ENCODE measurements at places on chromosomes 16 and 17.
A peak's percentile ranks its signal among the peaks of the same experiment; 100 is the strongest.

DNA sequence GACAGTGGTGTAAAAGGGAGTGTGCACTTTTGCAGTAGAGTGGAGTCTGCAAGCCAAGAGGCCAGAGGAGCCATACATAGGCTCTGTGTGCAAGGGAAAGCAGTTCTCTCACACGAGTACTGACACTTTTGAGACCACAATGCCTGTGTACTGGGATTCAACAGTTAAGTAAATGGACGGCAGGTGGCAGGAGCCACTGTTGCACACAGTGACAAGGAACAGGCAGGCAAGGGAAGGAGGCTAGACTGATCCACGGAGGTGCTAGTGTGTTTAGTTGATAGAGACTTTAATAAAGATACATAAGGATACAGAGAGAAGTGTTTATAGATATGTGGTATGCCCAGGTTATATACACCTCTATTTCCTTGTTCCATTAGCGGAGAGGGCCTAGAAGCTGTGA, 67.0 kb downstream of the MPRIP start:
- no peak for DNase-seq

DNA sequence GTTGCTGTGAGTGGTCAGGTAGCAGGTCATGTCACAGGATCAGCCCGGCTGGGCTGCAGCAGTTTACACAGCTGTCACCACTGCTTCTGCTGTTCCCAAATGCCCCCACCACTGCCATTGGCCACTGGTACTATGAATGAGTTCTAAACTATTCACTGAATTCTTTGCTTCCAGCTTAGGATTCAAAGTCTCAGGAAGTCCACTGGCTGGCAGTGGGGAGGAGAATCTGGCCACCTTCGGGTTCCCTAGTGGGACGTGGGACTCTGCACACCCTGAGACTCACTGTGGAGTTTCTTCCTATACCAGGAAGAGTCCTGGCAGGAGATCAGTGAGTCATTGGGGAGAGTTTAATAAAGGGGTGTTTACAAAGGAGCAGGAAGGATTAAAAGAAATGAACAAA, 6.9 kb downstream of the MT1X start:
- no peak for DNase-seq

GRCh38 chr16:7689234-7689633, 356.6 kb downstream of the RBFOX1 start:
- DNase-seq: no peak

DNA sequence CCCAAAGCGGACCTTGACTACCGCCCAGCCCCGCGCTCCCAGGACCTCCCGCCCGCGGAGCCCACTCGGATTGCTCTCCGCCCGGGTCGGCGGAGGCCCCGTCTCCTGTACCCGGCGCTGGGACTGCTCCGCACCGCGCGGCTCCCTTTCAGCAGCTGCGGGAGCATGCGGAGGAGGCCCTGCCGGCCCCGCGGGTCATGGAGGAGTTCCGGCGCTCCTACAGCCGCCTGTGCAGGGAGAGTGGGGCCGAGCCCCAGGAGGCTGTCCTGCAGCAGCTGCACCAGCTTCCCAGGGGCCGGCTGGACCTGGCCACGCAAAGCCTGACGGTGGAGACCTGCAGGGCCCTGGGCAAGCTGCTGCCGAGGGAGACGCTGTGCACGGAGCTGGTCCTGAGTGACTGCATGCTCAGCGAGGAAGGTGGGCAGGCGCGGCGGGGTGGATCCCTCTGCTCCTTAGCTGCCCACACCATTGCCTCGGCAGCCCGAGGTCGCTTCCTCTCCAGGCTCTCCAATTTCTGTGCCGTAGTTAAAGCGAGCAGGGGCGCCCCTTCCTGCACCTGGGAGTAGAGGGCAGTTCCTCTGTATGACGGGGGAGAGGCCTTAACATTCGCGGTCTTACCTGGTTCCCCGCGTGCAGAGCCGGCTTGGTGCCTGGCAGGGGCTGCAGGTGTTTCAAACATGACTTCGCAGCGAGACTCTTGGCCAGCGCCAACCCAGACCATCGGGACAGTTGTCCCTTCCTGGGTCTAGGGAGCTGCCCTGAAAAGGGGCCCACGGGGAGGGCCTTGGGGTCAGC, 539 bp downstream of the LRRC45 start:
- DNase-seq: peak; percentile 66

GRCh38 chr16:68992521-68992920, 112.9 kb upstream of the HAS3 start:
- DNase-seq: peak; percentile 26

GRCh38 chr16:67872131-67872630, 671 bp upstream of the EDC4 start:
- DNase-seq: no peak

DNA sequence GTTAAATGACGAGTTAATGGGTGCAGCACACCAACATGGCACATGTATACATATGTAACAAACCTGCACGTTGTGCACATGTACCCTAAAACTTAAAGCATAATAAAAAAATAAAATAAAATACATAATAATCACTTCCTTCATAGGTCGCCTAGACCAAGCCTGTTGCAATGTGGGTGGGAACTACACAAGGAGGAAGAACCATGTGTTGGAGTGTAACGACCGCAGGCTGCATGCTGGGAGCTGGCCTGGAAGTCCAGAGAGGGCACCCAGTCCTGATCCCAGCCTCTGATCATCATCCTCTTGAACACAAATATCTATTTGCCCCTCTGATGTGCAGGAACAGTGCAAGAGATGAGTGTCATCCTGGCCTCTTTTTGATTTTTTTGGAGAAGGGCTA, 224.7 kb upstream of the ASIC2 start:
- no peak for DNase-seq

DNA sequence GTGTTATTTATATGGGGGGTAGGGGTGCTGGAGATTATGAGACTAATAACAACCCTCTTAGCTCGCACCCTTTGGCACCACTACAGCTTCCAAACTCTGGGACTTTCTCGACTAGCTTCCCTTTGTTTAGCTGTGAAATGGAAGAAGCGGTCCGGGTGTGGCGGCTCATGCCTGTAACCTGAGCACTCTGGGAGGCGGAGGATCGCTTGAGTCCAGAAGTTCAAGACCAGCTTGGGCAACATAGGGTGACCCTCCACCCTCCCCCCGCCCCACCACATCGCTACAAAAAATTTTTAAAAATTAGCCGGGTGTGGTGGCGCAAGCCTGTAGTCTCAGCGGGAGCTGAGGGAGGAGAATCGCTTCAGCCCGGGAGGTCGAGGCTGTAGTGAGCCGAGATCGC, 814 bp upstream of the CDH3 start:
- no peak for DNase-seq

- DNase-seq: no peak
Observed at GRCh38 chr16:14069818-14070217, 1.3 kb upstream of the MRTFB start.
